Kidney epithelial cell (primary cell): ENCODE measurements at places on chromosomes 7 and 10.

GRCh38 chr10:30505543-30506298 is 71.7 kb downstream of the MAP3K8 start:
- no peak for DNase-seq

GRCh38 chr7:133053321-133053891 is 28.5 kb downstream of the CHCHD3 start:
- DNase-seq, result peak; percentile 86

DNA sequence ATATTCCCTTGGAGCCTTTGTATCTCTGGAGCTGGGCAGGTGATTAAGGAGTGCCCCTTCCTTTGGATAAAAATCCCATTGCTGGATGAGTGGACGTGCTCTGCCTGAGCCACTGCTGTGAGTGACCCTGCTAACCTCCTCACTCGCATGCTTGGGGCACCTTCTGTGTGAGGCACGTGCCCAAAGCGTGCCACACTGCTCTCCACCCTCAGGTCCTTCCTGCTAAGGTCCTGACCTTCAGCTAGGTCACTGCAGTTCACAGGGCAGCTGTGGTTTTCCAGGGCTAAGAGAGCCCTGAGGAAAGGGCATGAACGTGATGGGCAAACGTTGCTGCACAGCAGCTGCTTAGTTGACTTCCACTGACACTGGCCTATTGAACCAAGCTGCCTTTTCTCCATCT is 204.4 kb upstream of the COBL start:
- DNase-seq, result no peak

DNA sequence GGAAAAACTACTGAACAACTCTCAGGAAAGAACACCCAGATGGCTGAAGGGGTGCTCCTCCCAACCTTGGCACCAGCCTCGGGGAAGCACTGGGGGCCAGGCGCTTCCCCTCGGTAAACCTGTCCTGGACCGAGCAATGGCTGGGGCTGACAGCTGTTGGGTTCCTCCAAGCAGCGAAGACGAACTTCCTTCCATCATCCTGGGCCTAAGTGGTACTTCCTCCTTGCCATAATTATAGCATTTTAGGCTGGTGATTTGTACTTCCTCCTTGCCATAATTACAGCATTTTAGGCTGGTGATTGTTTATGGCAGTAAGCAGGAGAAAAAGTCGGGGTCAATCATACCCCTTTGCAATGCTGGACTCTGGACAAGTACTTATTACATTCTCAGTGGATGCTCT is 69.3 kb downstream of the MYOF start:
- DNase-seq, result no peak

- DNase-seq, result no peak
Measured at GRCh38 chr7:95330961-95331337, 6.6 kb upstream of the PON1 start.

DNA sequence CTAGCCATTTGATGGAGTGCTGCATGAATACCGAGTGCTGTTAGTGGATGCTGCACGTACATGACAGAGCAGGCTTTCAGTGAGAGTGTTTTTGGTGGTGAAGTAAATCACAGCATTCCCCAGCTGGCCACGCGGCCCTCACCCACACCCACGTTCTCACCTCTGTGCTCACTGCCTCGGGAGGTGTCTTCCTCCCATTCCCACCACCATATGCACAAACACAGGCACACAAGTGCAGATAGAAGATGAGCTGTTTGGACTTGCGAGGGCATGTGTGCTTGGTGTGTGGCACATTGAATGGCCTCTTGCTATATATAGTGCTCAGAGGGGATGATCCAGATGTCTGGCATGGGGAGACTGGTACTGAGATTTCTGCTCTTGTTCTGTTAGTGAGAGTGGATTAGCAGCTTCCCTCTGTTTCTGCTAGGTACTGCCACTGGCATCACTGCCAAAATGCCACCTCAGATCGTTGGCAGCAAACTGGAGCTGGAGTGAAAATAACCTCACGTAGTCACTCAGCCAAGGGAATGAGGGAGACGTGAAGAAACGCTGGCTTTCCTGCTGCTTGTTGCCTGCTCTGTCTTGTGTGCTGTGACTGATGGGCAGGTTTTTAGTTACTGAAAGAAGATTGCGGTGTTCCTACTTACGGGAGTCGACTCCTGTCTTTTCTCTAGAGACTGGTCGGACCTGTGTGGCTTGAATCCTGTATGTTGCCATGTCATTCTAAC is 19.1 kb downstream of the DNAJB6 start:
- no peak for DNase-seq

DNA sequence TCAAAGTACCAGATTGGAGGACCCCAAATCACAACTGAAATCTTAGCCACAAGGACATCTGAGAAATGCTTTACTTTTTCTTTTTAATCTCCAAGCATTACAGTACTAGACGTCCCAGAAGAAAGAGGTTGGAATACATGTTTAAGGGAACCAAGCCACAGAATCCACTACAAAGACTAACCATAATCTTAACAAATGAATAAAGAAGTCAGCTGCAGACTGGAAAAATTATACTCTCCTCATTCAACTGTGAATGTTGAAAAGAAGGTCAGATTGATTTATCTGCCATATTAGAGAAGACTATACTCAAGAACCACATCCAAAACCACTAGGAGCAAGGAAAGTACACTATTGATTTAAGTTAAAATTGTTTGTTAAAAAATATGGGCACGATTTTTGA is 102.1 kb upstream of the ABCB5 start:
- DNase-seq, result no peak
